Osteoblast (primary cell): ENCODE measurements at places on chromosomes 7 and 10. TPM values are rescaled to one million over a fixed set of nuclear protein-coding genes. Genes with fewer than 3 reads are reported as not detected.

DNA sequence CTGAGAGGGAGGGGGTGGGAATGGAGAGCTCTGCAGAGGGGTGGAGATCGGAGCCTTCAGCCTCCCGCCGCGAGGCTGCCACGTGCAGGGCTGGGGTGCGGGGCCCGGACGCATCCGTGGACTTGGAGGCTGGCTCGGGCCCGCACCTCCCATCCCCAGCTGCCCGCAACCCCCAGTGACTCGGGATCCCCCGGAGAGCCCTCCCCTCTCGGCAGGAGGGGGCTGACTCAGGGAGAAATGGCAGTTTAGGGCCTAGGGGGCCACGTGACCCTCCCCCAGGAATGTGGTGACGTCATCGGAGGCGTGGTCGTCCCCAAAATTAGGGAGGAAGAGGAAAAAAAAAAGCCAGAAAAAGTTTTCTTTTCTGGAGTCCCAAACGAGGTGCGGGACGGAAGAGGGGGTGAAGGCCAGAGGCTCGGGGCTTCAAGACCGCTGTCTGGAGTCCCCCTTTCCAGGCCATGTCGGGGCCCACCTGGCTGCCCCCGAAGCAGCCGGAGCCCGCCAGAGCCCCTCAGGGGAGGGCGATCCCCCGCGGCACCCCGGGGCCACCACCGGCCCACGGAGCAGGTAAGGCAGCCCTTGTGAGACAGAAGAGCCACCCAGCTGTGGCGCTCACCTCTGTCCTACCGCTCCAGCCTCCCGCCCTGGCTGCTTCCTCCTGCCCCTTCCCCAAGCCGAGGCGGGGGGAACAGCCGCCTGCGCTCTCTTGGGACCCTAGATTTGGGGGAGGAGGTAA is at the start of gene TRIP6:
TSS of gene TRIP6 (plus strand) at position 348 of the 736 bp plus-strand sequence. CDS start at position 459, 111 bp downstream.
- DNase-seq, result peak; percentile 100
- H3K27ac ChIP-seq, result peak within 1 kb of the TSS; percentile 95
- no peaks in the 10 kb centered on the region for H3K27me3 ChIP-seq
- peaks cover 29% of the 10 kb centered on the region for H3K4me1 ChIP-seq
- H3K4me3 ChIP-seq, result peak within 1 kb of the TSS; percentile 99

DNA sequence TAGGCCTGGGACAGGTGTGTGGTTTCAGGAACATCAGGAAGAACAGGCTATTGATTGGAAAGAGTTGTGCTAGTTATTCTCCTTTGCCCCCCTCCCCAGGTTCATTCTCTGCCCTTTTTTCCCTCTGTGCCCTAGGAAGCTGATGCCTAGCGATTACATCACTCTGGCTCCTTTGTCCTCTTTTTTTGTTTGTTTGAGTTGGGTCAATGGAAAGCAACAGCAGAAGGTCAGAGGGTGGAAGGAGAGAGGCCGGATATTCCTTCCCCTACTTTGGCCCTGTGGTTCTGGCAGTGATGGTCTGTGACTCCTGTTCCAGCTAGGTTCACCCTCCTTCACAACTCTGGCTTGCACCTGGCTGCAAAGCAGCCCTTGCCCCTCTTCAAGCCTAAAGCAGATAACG is 18.9 kb downstream of the LOXL4 start:
- H3K27ac ChIP-seq, result no peak overlapping the region
- DNase-seq, result no peak
- peaks cover 65% of the 10 kb centered on the region for H3K36me3 ChIP-seq
- no peaks in the 10 kb centered on the region for H3K4me1 ChIP-seq

GRCh38 chr10:14173706-14174594 is 156.8 kb downstream of the FRMD4A start:
- H3K4me3 ChIP-seq, result peak overlapping the region; percentile 69
- H3K4me1 ChIP-seq, result peaks cover 7% of the 10 kb centered on the region
- no peaks in the 10 kb centered on the region for H3K36me3 ChIP-seq
- DNase-seq, result peak; percentile 68
- H3K27ac ChIP-seq, result no peak overlapping the region
- peaks cover 90% of the 10 kb centered on the region for H3K27me3 ChIP-seq

GRCh38 chr7:92020636-92021035 is 80.0 kb downstream of the AKAP9 start:
- no peak for DNase-seq
- no peak overlapping the region for H3K4me3 ChIP-seq
- H3K27ac ChIP-seq, result no peak overlapping the region
- H3K36me3 ChIP-seq, result peaks cover 16% of the 10 kb centered on the region

The HABP2 gene
- not detected in 2 replicates for total RNA-seq

- peak within 1 kb of the TSS; percentile 68 for H3K27ac ChIP-seq
- no peaks in the 10 kb centered on the region for H3K36me3 ChIP-seq
- peak; percentile 96 for DNase-seq
These were observed at the start of gene MCU for GRCh38 chr10:72691863-72692743. TSS of gene MCU (plus strand) at chr10:72692143. CDS start at chr10:72692152, 9 bp downstream.

The TMEM72 gene
- total RNA-seq, result not detected in 2 replicates
